Fibroblast of the aortic adventitia (primary cell): ENCODE measurements at places on chromosomes 1 and 21.
A peak's percentile ranks its signal among the peaks of the same experiment; 100 is the strongest.

DNA sequence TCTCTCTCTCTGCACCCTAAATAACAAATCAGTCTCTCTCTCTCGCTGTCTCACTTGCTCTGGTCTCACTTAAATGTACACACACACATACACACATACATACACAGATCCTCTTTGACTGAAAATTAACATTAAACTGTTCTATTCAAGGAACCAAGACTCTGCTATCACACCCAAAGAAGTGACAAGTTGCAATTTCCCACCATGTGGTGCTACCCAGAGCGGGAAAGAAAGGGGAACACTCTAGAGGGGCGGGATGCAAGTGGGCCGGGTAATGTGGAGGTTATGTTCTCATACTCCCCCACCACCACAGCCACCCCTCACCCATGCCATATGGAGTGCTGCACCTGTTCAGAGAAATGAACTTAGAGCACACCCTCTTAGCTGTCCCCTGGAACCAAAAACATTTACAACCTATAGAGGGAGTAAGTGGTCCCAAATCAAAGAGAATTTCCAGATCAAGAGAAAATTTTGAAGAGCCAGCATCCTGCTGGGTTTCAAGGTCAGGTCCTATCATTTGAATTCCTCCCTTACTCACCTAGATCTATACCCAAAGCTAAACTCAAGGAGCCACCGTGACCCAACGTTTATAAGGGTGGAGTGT, 319.4 kb downstream of the BRINP2 start:
- no peak for DNase-seq

DNA sequence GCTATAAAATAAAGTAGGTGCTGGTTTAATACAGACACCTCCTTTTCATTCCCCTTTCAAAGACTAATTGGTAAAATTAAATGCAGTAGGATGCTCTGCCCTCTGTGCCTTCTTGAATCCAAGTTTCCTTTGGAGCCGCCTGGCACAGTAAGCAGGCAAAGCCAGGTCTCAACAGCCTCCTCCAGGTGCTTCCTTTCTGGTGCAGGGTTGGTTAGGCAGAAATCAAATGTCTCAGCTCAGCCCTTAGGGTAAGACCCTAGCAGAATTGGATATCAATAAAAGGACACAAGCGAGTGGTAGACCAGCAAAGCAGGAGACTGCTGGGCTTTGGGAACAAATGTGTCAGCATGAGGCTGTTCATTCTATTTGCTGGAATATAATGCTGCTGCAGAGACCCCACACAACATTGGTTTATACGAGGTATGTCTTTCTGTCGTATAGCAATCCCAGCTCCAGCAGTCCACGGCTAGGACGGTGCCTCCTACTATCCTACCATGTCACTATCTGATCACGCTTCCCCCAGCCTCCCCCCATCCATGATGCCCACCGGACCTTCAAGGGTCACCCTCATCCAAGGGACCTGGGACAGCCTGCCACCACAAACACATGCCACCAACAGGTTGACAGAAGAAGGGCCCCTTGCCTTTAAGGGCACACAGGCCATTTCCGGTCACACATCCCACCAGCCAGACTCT, 58.4 kb downstream of the CAPN2 start:
- no peak for DNase-seq

DNA sequence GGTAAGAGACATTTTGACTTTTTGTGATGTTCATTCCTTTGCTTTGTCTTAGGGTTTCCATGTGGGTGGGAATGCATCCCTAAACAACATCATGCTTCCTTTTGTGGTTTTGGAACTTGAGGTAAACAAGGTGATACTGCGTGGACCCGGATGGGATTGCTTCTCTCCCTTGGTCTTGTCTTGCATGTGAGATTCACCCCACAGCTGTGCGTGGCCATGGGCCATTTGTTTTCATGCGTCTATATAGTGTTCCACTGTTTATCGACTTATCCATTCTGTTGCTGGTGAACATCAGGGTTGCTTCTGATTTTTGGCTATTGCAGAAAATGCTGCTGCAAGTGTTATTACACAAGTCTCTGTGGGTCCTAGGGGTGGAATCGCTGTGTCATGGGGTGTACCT, 21.1 kb downstream of the CRYAA start:
- no peak for DNase-seq

- peak; percentile 73 for DNase-seq
Observed at GRCh38 chr1:156705918-156706656, 704 bp upstream of the CRABP2 start.

DNA sequence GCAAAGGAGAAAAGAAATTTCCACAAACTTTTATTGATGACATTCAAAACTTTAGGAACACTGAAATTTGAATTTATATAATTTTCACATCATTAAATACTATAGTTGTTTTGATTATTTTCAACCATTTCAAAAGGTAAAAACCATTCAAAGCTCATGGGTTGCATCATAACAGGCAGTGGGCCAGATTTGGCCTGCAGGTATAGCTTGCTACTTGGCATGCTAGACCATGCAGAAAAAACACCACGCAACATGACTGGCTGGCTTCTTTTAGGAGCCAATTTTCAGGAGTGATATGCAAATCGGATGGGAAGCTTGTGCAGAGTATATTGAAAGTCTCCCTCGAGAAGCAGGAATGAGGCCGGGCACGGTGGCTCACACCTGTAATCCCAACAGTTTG, 144.8 kb downstream of the GLUL start:
- no peak for DNase-seq

DNA sequence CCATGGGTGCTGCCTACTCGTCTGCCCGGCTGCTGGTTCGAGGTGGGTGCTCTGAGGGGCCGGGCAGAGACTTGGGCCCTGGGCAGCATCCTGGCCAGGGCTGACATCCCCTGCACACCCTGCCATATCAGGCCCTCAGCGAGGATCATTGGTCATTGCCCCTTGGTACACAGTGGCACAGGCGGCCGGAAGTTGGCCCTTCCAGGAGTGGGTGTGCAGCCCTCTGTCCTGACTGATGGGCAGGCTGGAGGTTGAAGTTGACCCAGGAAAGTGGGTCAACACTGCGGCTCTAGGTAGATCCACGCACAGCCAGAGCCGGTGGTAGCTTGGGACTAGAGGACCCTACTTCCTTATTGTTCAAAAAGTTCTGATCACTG, 72.9 kb downstream of the TRIM11 start:
- DNase-seq: no peak

- no peak for DNase-seq
Observed at GRCh38 chr1:221981461-221981860, 239.6 kb upstream of the DUSP10 start.

DNA sequence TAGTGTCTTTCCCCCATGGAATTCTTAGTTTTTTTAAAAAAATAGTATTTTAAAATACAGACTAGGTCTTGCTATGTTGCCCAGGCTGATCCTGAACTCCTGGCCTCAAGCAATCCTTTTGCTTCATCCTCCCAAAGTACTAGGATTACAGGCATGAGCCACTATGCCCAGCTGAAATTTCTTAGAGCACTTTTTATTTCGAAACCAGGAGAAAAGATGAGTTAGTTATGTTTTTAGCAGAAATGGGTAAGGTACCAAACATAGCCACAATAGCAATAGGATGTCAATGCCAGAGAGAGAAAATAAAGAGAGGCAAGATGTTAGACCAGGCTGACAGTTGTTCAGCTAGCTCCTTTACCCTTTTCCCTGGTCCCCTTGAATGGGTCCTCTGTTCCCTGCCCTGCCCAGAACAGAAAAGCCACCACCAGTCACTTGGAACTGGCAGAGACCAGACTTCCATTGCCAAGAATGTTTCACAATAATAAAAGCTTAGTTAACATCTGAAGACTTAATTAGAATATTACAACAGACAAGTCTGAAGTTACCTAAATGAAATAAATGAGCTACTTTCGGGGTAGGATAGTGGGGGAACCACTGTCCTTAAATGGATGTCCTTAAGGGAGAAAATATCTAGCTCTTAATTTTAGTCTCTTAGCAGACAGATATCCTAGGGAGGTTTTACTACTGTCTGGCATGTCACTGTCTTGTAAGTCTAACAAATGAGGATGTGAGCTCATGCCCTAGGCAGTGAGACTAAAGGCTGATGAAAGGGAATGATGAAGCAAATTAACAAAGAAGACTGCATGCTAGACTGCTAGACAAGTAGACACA, 54.3 kb downstream of the ABL2 start:
- DNase-seq: peak; percentile 45

DNA sequence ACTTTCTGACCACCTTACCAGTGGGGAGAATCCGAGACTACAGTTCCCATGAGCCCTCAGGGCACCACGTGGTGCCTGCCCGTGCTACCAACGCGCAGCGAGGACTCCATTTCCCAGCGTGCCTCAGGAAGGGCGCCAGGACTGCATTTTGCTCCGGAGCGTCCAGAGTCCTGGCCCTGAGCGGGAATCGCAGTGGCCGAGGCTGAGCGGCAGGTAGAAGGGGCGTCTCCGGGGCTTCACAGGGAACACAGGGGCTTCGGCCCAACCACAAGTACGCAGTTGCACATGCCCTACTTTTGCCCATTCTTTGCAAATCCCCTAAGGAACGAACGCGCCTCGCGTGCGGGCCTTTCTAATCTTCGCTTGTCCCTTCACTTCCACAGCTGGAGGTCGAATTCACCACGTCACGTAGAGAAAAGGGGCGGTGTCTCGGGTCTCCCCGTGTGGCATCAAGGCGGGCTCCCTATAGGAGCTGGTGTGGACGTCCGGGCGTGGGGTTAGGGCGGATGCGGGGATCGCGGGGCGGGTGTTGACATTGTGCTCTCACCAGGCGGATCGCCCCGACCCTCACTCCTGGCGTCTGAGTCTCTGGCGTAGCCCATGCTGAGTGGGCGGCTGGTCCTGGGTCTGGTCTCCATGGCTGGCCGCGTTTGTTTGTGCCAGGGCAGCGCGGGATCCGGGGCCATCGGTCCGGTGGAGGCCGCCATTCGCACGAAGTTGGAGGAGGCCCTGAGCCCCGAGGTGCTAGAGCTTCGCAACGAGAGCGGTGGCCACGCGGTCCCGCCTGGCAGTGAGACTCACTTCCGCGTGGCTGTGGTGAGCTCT, at the start of gene BOLA1:
TSS of gene BOLA1 (plus strand) at position 109 of the 825 bp plus-strand sequence. CDS start at position 601, 492 bp downstream.
- DNase-seq: peak; percentile 88

GRCh38 chr1:171645553-171646248, 6.8 kb downstream of the MYOC start:
- DNase-seq: peak; percentile 96

- no peak for DNase-seq
Observed at GRCh38 chr1:236163463-236164153, 21.3 kb downstream of the GPR137B start.

DNA sequence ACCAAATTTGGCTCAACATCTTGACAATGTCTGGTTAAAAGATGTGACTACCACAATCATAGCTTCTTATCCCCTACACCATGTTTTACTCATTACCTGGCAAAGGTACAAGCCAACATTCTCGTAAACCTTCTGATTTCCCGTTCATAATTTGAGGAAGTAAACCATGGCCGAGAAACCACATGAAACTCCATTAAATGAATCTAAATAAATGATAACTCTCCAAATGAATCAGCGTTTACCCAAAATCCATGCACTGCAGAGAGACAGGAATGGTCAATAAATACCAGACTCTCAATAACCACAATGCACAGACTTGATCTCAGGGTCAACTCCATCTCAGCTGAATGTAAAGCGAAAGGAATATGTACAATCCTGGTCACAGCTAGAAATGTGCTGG, 125.2 kb downstream of the TYW3 start:
- DNase-seq: no peak

DNA sequence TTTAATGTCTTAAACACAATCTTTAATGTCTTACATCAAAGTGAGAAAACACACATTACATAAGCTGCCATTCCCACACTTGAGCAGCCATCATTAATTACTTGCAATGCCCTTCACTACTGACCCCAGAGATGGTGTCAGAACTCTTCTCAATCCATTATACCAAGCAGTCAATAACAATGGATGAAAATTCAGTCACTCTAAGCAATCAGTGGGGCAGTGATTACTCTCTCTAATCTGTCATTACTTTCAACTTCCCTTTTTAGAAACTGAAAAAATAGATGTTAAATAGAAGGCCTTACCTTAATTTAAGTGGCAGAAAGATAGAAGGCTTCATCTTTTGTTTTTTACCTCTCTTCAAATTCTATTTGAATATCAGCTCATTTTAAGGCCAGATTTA, 9.7 kb upstream of the FRRS1 start:
- DNase-seq: no peak
